ENCODE measurements at places on chromosomes 4 and X.

GRCh38 chr4:53706422-53707032 lies 115.2 kb upstream of the LNX1 start:
- no peak for DNase-seq

DNA sequence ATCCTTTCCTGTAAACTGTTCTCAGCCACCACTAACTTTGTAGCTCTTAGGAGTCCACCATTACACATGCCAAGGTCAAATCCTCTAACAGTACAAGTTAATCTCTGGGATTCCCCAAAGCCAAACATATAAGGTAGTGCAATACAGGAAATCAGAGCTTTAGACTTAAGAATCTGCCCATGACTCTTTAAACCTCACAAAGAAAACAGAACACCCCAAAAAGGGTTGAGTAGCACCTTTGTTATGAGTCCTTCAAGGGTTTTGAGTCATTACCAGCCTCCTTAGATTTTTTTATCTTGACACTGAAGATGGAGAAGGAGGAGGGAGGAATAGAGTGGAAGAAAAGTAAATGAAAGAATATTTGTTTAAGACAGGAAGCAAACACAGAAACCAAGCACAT lies 243.9 kb upstream of the SPANXN1 start:
- DNase-seq = no peak

DNA sequence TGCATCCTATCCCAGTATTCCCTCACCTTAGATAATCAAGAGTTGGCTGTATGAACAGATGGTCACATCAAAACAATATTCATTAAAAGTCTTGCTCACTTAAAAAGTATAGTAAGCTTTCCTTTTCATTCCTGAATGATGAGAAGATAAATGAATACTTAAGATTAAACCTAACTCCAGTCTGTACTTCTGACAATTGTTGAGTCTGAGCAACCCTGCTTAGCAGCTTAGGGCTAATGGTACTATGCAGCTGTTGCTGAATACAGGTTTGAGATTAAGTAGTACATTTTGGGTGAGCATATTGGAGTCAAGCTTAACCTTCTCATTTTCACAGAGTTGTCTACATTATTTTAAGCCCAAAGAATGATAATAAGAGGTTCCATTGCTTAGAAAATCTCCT lies 121.7 kb upstream of the ETNPPL start:
- DNase-seq = no peak

DNA sequence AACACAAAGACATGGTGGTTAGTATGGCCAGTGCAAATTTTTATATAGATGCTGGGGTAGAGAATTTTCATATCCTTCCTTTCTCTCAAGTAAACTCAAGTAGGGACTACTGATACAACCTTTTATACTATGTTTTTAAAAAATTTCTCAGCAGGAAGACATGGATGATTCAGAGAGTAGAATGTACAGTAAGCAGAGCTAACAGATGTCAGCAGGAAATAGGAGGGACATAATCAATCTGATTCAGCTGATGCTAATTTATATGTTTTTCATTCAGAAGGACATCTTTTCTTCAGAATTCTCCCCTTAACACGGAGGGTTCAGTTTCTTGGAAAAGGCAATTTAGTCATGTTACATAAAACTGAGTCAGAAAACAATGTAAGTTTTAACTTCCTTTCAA lies 95.4 kb downstream of the GRIA2 start:
- no peak for DNase-seq

DNA sequence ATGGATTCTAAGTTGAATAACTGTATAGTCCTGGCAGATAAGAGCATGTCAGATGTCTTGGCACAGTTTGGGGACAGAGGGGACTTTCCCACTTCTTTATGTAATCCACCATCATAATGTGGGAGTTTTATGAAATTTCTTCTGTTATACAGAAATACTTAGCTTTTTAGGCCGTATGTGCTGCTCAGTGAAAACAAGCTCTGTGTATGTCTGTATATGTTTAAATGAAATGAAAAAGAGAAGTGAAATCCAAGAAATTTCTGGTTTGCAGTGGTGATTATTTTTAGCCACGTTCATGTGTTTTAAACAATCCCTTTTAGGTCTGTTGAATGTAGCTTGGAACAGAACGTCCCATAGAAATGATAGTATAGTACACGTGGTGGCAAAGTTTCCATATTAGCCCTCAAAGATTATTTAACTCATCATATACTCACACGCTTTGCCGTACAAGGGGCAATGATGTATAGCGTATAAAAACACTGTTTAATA lies 41.0 kb downstream of the GAB1 start:
- DNase-seq = no peak

DNA sequence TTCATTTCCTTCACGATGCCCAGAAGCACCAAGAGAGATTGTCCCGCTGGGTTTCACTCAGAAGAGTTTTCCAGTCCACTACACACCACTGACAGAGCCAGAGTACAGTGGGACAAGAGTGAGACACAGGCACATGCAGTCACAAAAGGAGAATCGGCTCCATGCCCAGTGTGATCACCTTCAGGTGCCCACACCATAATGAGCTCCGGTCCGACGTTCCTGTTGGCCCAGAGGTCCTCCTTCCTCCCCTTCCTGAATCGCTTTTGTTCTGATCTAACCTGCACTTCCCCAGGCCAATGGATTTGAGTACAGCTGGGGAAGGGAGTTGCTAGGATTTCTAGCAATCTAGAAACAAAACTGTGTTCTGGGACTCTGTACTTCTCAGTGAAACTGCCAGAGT lies 4.6 kb upstream of the CHRNA9 start:
- no peak for DNase-seq

GRCh38 chr4:188025476-188025875 lies 29.9 kb downstream of the ZFP42 start:
- DNase-seq = no peak

- no peak for DNase-seq
Measured at GRCh38 chr4:153987291-153987690, 198.4 kb upstream of the SFRP2 start.

DNA sequence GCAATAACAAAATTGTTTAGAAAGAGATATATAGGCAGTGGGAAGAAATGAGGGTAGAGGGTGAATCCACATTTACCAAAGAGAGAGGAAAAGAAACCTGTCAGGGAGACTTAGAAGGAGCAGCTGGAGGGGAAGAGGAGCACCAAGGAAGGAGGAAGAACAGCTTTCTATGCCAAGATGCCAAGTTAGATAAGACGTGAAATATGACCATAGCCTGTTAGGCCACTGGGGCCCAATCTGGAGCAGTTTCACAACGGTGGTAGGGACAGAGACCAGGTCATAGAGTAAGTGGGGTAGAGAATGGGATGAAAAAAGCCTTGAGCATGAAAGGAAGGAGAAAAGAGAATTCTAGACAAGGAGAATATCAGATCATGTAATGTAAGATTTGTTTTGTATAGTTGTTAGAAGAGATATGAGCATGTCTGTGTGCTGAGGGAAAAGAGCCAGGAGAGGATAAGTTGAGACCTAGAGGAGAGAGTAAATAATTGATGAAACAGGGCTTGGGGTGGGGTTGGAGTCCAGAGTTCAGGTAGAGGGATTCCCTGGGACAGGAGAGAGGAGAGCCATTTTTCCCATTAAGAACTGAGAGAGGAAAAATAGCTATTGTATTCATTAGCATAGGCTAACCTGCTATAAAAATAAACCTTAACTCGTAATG lies 4.4 kb upstream of the SOWAHB start:
- no peak for DNase-seq

DNA sequence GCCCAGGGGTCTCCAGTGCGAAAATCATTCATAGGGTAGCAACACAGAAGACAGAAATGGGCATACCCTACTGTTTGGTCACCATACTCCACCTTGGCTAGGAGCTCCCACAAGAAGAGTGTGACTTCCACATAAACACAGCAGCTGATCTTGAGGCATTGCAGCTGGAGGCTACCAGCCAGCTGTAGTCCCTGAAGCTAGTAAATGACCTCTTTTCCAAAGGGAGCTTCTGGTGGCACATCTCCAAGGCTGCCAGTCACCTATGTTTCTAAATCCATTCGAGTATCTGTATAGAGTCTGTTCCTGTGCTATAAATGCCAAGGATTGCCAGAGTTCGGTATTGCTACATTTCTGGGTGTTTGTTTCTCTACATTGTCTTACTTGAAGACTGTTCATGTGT lies 21.3 kb upstream of the PNPLA4 start:
- no peak for DNase-seq

DNA sequence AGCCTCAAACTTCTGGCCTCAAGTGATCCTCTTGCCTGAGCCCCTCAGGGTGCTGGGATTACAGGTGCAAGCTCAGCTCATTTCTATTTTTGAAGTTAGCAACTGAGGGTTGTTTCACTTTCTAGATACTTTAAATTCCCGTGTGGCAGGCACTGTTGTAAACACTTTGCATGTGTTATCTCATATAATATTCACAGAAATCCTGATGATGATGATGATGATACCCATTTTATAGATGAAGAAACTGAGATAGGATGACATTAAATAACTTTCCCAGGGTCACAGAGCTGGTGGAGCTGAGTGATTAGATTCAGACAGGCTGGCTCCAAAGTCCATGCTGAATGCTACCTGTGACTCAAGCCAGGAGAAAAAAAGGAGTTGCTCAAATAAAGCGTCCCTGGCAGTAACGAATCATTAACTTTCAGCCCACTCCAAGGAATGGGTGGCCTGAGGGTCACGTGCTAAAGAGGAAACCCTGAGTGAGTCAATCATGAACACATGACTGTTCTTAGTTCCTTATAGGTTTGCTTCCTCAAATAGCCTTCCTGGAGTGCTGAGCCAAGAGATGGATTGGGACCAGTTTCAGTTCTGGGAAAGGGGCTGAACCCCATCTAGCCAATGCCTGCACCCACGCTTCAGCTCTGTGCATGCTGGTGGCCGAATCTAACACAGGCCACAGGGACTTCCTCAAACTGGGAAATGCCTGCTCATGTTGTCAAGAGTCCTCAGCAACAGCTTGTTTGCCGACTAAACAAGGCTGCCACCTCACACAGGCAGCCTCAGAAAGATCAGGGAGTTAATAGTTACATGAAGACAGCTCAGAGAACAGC lies 52.8 kb downstream of the RBM47 start:
- no peak for DNase-seq

DNA sequence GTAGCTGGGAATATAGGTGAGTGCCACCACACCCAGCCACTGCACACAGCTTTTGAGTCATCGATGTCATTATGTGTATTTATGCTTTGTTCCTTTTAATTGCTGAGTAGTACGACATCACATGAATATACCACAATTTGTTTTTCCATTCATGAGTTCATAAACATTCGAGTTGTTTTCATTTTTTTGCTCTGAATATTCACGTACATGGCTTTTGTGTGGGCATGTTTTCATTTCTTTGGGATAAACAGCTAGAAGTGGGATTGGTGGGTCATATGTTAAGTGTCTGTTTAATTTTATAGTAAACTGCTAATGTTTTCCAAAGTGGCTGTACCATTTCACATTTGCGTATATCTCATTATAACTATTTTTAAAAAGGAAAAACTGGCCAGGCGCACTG lies 45.1 kb upstream of the KDR start:
- DNase-seq = no peak

GRCh38 chr4:128830906-128831503 lies 21.5 kb downstream of the JADE1 start:
- no peak for DNase-seq

- DNase-seq = no peak
Measured at GRCh38 chr4:104294811-104295210, 199.9 kb downstream of the CXXC4 start.

DNA sequence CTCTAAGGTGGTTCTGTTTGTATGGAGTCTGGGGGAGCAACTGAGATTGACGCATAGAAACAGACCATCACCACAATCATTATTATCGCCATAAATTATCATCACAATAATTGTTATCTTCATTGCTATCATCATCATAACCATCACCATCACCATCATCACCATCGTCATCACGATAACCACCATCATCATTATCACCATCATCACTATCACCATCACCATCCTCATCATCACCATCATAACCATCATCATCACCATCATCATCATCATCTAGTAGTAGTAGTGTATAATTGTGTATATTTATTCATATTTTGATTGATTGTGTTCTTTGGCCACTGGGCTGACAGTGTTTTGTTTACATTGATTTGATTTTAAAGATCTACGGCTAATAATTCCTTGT lies 95.7 kb downstream of the NLGN4X start:
- DNase-seq = no peak

DNA sequence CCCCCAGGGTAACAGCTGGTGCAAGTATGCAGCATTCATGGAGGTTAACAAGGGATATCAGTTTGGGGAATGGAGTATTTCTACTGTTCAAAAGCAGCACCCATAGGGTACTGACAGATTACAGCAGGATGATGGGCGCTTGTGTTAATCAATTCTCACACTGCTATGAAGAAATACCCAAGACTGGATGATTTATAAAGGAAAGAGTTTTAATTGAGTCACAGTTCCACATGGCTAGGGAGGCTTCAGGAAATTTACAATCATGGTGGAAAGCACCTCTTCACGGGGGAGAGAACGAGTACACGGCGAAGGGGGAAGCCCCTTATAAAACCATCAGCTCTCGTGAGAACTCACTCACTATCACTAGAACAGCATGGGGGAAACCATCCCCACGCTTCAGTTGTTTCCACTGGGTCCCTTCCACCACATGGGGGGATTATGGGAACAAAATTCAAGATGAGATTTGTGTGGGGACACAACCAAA lies 64.1 kb downstream of the TNIP2 start:
- DNase-seq = no peak

DNA sequence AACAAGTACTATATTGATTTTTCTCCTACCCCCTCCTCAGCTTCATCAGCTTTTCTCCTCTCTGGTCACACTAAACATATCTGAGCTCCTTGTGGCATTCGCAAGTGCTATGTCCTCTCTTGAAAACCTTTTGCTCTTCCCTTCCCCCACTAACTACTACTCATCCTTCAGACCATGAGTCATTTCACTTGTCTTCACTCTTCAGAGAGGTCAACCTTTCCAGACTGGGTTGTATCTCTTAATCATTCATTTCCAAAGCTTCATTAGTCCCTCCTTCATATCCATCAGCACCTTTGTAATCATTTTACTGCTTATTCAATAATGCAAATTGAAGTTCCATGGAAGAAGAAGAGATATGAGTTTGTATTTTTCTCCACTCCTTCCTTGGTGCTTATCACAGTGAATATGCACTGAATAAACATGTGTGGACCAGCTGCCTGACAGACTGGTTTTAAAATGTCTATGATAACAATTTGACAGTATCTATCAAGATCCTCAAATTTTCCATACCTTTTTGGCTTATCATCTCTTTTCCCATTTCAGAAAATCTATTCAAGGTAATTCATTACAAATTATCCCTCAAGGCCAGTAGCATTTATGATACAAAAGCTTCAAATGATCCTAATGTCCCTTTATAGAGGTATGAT lies 28.4 kb downstream of the DDX60L start:
- no peak for DNase-seq

GRCh38 chrX:45762699-45763647 lies 562.3 kb upstream of the DIPK2B start:
- DNase-seq = no peak

Measured in effector memory CD4-positive, alpha-beta T cell (primary cell).